Hair follicle dermal papilla cell (primary cell): ENCODE measurements at places on chromosomes 7 and 10. TPM values are rescaled to one million over a fixed set of nuclear protein-coding genes. Genes with fewer than 3 reads are reported as not detected.

Gene ZNF488
- under 0.01 TPM in 2 replicates for total RNA-seq

Gene ABCB8
- total RNA-seq: 33.9 and 37.3 TPM in 2 replicates

Gene RET
- 2.4 and 4.1 TPM in 2 replicates for total RNA-seq

Gene NKX1-2
- total RNA-seq: 0.16 TPM in 1 of 2 replicates, not detected in the other

Gene LRIT1
- total RNA-seq: not detected in 2 replicates
